Fibroblast of the aortic adventitia (primary cell): ENCODE measurements at places on chromosomes 4 and X.

DNA sequence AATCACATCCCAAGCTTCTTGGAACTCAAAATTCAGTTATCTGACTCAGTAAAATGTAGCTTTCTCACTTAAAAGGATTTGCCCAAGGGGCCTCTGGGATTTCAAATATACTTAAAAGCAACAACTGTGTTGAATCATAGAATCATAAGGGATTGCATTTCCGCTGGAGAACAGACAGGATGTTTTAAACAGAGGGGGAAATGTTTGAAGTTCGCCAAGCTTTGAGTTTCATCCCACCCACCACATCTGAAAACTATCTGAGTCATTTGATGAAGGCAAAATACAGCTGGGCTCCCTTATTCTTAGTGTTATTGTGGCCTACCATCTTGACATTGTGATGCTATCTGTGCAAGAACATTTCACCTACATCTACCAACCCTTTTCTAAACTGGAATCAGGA lies 73.5 kb downstream of the PPP1R2C start:
- DNase-seq, result peak; percentile 54

DNA sequence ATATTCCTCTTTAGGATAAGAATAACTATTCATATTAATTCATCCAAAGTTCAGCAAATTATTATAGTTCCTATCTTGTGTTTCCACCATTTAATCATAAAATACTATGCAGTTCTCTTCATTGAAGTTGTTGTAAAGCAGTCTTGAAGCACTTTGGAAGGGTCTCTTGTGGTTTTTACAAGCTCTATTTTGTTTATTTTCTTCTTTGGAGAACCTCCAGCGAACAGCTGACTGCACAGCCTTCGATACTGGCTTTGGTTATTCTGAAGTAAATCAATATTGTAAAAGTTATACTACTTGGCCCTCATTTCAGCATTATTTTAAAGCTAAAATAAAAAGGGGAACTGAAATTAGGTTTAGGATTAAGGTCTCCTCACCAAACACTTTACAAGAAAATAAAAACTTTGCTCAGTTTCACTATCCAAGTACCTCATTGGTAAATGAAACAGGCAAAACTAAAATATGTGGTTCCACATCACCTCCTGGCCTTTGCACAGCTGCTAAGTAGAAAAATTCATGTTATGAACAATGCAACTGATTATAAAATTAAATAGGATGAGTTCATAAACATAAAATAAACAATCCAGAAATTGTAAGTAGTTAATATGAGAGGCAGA lies 1629.2 kb upstream of the ADGRL3 start:
- DNase-seq, result no peak

DNA sequence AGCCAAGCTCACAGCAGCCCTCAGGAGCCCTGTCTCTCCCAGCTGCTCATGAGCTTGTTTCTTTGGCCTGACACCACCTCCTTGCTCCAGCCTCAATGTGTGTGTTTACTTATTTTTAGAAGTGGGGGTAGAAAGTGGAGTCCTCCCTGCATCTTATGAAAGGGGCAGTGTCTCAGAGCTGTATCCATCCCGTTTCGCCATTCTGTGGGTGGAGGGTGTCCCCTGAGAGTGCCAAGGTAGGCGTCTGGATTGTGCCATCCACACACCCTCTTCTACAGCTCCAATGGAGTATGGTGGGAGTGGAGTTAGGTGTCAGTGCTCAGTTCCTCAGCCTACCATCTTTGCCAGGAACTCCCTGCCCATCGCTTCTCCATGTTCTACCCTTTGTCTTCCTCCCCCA lies 8.3 kb downstream of the SPON2 start:
- DNase-seq, result no peak

GRCh38 chr4:26050212-26050643 lies 136.2 kb downstream of the SMIM20 start:
- no peak for DNase-seq

DNA sequence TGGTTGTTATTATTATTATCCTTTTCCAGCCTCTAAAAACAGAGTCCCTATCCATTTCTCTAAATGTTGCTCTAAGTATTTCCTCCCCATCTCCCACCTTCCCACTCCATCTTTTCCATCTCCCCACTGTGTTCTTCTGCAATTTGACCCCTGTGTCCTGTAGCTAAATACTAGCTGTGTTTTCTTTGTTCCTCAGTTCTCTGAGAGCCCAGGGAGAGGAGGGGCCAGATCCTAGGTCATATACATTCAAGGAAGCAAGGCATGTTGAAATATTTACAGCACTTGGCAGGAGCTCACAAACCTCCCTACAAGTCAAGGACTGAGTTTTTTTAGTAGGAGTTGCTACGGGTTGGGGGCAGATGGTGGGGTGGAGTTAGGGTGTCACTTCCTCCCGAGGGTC lies 10.5 kb downstream of the SLC16A2 start:
- no peak for DNase-seq

DNA sequence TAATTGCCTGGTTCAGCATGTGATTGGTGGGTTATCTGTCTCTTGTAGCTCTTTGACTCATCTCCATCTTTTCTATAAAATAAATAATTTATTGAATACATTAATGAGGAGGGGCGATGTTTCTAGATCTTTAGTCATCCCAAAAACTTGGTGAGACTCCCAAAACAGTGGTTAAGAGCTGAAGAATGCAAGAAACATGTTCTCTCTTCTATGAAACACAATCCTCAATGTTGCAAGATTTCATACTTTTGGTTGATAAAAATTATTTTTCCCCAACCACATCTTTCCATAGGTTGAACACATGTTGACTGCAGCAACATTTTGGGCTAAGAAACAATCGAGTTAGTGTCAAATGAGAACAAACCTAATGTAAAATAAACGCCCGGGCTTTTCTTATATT lies 1.2 kb upstream of the TMEM47 start:
- peak; percentile 66 for DNase-seq

DNA sequence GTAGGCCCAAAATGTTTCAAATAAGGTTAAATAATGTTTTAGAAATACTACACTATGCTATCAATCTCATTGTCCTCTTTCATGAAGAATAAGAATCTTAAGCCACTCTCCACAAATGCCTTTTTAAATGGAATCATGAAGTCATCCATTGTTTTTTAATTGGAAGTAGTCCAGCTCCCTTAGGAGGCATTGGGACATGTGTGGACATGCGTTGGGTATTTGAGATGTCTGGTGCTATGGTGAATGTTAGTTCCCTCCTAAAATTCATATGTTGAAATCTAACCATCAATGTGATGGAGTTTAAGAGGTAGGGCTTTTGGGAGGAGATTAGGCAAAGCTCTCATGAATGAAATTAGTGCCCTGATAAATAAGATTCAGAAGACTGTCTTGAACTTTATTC lies 289.0 kb downstream of the C4orf33 start:
- no peak for DNase-seq

DNA sequence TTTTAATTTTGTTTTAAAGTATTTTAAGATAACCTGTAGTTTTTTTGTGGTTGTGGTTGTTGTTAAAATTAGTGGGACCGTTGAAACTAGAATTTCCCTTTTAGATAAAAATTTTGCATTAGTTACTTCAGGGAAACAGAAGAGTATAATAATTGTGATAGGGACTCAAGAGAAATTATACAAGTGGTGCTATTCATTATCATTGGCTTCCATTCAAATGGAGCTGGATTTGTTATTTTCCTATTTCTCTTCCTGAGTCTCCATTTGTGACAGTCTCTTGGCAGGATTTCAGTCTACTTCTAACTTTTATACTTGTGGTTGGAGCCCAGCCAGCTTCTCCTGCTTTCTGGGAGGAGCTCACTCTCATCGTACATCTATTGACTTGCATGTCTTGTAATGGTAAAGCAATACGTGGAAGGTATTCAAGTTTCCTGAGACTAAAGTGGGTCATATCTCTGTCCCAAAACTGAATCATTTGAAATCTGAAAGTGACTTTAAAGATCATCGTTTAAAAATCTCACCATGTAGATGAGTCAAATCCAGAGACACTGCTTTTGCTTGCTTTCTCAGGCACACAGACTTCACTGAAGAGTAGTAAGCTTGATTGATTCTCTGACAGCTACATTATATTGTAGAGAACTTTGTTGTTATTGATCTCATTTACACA lies 155.8 kb downstream of the RPA4 start:
- peak; percentile 67 for DNase-seq

DNA sequence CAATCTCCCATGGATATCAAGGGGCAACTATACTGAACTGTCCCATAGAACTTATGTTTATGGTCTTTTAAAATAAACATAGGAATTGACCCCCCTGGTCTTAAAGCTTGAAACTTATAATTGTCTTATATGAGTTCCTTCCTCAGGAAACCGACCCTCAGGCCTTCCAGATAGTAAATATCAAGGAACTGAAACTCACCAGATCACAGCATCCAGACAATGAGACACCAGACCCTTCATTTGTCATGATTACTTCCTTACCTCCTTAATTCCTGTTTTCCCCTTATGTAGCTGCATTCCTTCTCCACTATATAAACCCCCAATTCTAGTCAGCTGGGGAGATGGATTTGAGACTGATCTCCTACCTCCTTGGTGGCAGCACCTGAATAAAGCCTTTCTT lies 94.8 kb upstream of the GRPR start:
- no peak for DNase-seq

GRCh38 chr4:158860856-158861255 lies 92.0 kb downstream of the FNIP2 start:
- no peak for DNase-seq

GRCh38 chr4:123229286-123229685 lies 167.3 kb upstream of the SPRY1 start:
- no peak for DNase-seq

- DNase-seq, result no peak
Observed at GRCh38 chr4:15742637-15743036, 35.5 kb upstream of the CD38 start.

- DNase-seq, result peak; percentile 56
Observed at GRCh38 chrX:123833387-123833786, 26.5 kb upstream of the XIAP start.

DNA sequence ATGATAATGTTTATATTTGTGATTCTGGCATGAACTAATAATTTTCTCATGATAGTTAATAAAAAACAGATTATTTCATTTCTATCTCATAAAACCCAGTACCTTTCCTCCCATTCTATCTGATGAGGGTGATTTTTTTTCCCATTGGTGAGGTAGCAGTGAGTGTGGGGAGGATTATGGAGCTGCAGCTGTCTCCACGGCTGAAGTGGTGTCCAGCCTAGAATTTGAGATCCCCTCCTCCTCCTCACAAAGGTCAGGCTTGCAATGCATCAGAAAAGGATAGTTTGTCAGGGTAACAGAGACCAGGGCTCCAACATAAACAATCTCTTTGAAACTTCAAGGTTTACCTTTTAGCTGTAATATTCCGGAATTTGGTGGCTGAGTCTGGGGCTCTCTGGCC lies 60.9 kb downstream of the C4orf51 start:
- DNase-seq, result no peak

DNA sequence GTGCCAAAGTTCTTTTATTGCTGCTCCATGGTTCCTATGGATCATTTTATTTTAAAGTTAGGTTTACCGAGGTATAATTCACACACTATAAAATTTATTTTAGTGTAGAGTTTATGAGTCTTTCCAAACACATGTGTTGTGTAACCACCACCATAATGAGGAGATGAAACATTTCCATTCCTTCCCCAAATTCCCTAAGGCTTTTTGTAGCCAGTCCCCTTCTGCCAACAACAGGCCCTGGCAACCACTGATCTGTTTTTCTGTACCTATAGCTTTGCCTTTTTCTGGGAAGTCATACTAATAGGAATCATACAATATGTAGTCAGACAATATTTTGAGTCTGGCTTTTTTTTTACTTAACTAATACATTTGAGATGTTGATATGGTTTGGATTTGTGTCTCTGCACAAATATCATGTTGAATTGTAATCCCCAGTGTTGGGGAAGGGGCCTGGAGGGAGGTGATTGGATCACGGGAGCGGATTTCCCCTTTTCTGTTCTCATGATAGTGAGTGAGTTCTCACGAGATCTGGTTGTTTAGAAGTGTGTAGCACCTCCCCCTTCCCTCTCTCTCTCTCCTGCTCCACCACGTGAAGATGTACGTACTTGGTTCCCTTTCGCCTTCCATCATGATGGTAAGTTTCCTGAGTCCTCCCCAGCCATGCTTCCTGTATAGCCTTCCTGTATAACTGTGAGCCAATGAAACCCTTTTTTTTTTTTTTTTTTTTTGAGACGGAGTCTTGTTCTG lies 59.6 kb upstream of the DHX15 start:
- DNase-seq, result peak; percentile 36

DNA sequence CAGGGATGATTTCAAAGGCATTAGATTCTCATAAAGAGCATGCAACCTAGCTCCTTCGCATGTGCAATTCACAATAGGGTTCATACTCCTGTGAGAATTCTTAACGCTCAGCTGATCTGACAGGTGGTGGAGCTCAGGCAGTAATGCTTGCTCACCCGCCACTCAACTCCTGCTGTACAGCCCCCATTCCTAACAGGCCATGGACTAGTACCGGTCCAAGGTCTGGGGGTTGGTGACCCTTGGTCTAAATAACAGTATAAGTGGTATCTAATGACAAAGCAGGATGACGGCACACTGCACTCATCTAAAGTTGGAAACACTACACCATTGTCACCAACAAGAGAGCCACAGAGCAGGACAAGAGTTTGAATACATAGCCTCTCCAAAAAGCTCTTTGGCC lies 28.5 kb downstream of the ADGRA3 start:
- DNase-seq, result no peak

GRCh38 chr4:185390941-185391340 lies 4.8 kb downstream of the LRP2BP start:
- no peak for DNase-seq

DNA sequence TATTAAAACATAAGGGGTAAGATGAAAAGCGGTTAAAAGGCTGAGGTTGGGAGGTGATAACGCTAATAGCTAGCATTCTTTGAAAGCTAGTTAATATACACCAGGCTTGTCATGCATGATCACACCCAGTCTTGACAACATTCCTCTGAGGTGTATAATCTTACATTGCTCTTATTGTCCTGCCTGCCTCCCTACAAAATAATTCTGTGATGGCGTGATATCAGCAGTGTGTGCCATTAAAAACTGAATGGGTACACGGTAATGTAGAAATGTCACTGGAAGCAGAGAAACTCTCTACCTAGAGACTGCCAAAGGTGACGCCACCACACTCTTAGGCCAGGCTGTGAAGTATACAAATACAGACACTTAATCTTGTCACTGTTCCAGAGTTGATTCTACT lies 68.1 kb downstream of the DIAPH2 start:
- DNase-seq, result no peak

DNA sequence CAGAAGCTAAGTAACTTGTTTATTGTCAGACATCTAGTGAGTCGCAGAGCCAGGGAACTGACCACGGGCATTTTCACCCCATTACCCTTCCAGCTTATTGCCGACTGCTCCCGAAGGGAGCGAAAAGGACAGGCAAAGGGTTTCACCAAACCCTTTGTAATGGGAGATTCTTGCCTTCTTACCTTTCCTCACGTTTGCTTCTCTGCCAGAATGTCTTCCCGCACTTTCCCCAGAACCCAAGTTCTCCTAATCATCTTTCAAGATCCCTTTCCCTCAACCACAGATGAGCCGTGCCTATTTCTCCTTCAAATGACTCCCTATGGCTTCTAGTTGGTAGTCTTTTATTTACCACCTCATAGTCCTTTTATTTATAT lies 520 bp upstream of the SRP72 start:
- DNase-seq, result peak; percentile 11

DNA sequence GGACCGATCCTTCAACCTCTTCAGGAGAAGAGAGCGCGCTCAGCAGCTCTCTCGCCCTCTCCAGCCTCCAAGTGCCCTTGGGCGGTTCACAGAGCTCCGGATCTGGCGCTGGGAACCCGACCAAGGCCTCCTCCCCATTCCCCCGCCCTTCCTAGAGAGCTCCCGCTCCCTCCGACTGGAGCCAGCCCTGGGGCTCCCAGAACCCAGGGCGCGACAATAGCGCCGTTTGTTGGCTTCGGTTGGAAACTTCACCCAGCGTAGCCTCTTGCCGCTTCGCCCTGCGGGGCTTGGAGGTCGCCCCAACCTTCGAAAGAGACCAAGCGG lies 3.1 kb upstream of the SOX3 start:
- no peak for DNase-seq

GRCh38 chrX:106891762-106892460 lies 11.2 kb downstream of the RIPPLY1 start:
- no peak for DNase-seq
